ENCODE measurements at places on chromosomes 16 and 17. TPM values are rescaled to one million over a fixed set of nuclear protein-coding genes. Genes with fewer than 3 reads are reported as not detected.

Gene TBC1D3D
- 1.1 TPM for total RNA-seq

Gene SLC5A10
- 0.16 TPM for total RNA-seq

Gene GCGR
- not detected for total RNA-seq

Gene TAC4
- not detected for total RNA-seq

- no peaks in the 10 kb centered on the region for H3K27me3 ChIP-seq
- peak overlapping the region; percentile 75 for H3K27ac ChIP-seq
- peaks cover 45% of the 10 kb centered on the region for H3K4me1 ChIP-seq
- peaks cover 64% of the 10 kb centered on the region for H3K36me3 ChIP-seq
Measured at GRCh38 chr16:20878682-20879147, 21.4 kb downstream of the DCUN1D3 start.

DNA sequence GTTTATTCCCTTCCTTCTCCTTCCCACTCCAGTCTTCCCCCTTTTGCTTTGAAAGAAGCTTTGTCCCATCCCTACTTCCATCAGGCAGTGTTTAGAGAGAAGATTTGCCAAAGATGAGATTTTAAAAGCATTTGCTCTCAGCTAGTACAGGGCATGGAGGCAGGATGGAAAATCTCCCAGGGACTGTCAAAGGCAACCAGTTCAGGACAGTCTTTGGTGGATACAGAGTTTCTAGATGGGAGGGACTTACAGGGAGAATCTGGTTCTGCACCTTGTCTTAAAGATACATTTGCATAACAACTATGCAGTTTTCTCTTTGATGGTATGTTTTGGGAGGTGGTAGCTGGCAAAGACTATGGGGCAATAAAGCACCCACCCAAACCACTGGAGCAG lies 26.2 kb downstream of the CHD9 start:
- H3K36me3 ChIP-seq, result peaks cover 8% of the 10 kb centered on the region
- peaks cover 68% of the 10 kb centered on the region for H3K4me1 ChIP-seq
- no peak for DNase-seq

DNA sequence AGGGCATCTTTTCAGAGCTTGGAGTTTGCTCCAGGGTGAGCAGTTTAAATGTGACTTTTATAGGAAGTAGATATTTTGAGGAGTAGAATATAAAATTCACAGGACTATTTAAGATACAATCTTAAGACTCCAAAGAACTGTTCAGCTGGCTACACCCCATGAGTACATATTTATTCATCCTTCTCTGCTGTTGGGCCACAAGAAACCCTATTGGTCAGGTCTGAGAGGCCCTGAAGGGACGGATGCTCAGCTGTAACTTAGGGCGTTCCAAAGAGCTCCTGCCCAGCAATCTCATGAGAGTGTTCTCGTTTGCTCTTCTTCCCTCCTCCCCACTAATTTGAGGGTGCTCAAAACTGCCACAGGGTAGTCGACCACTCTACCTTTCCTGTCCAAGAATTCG lies 7.3 kb downstream of the ST6GALNAC2 start:
- peaks cover 14% of the 10 kb centered on the region for H3K4me1 ChIP-seq
- no peak overlapping the region for H3K27ac ChIP-seq
- no peaks in the 10 kb centered on the region for H3K27me3 ChIP-seq
- H3K36me3 ChIP-seq, result no peaks in the 10 kb centered on the region

DNA sequence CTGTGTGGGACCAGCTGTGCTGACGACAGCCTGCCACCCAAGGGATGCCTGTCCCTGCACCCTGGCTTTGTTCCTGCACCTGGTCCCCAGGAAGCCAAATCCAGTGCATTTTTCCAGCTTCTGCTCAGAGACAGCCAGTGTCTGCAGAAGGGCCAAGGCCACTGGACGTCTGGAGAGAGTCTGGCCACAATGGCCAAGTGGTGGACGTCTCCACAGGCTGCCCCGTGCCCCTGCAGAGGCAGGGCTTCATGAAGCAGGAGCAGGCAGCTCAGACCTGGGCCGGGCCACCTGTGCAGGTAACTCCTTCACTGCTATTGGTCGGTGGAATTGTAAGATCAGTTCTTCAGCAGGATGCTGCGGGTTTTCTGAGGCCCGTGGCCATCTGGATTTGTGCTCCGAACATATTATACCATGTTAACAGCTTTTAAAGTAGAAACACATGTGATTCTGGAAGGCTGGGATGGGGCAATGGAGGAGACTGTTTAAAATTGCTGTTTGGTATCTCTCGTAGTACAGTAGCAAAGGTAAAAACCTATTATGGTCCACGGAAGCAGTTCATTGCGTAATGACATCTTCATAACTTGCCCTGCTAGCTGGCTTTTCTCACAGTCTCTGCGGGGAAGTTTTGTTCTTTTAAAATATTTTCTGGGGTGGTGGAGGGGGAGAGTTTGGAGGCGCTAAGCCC lies 185.3 kb downstream of the CCDC182 start:
- peaks cover 14% of the 10 kb centered on the region for H3K4me1 ChIP-seq
- H3K27me3 ChIP-seq, result no peaks in the 10 kb centered on the region
- no peak for DNase-seq
- H3K36me3 ChIP-seq, result peaks cover 18% of the 10 kb centered on the region
- no peak overlapping the region for H3K4me3 ChIP-seq

DNA sequence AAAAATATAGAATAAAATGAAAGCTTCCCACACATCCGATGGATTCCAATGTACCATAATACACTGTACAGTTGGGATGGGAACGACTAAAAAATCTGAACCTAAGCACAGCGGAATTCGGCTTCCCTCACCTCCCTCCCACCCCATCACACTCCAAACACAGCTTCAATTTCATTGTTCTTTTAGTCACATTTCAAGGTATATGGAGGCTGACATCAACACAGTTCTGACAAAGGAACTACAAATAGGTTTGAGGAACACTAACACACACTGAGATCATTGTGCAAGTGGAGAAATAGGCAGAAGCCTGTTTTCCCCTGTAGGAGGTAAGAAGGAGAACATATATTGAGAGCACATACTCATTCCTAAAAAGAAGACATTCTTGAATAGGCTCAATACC lies 85.1 kb downstream of the WDR59 start:
- H3K4me1 ChIP-seq, result no peaks in the 10 kb centered on the region
- H3K4me3 ChIP-seq, result no peak overlapping the region
- peaks cover 58% of the 10 kb centered on the region for H3K36me3 ChIP-seq
- no peak overlapping the region for H3K27ac ChIP-seq

GRCh38 chr17:57541472-57542394 lies 203.4 kb downstream of the CCDC182 start:
- H3K27me3 ChIP-seq, result no peaks in the 10 kb centered on the region
- peak; percentile 74 for DNase-seq
- no peak overlapping the region for H3K4me3 ChIP-seq

GRCh38 chr16:14510939-14511799 lies 118.9 kb downstream of the PARN start:
- H3K27me3 ChIP-seq, result no peaks in the 10 kb centered on the region
- H3K27ac ChIP-seq, result peak overlapping the region; percentile 91
- no peaks in the 10 kb centered on the region for H3K36me3 ChIP-seq
- DNase-seq, result no peak
- H3K4me3 ChIP-seq, result peak overlapping the region; percentile 19
- H3K4me1 ChIP-seq, result peaks cover 34% of the 10 kb centered on the region

DNA sequence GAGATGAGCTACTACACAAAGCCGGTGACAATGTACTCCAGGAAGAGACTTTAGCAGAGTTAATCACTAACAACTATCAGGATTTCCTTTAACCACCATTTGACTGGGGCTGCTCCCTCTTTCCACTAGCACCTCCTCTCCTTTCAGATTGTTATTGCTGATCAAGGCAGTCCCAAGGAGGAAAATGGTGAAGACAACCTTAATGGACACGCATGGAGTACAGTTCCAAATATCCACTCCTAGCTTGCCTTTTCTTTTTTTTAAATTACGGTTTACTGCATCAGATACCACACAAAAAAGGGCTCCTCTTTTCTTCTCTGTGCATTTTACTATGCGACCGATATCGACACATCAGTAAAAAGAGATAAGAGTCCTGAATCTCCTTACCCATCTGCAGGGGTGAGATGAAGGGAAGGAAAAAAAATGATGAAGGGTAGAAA lies 30.9 kb downstream of the FAM222B start:
- peaks cover 20% of the 10 kb centered on the region for H3K36me3 ChIP-seq
- H3K27ac ChIP-seq, result peak overlapping the region; percentile 98
- H3K4me3 ChIP-seq, result peak overlapping the region; percentile 90
- no peaks in the 10 kb centered on the region for H3K27me3 ChIP-seq
